ENCODE measurements at places on chromosomes 7 and 10.

DNA sequence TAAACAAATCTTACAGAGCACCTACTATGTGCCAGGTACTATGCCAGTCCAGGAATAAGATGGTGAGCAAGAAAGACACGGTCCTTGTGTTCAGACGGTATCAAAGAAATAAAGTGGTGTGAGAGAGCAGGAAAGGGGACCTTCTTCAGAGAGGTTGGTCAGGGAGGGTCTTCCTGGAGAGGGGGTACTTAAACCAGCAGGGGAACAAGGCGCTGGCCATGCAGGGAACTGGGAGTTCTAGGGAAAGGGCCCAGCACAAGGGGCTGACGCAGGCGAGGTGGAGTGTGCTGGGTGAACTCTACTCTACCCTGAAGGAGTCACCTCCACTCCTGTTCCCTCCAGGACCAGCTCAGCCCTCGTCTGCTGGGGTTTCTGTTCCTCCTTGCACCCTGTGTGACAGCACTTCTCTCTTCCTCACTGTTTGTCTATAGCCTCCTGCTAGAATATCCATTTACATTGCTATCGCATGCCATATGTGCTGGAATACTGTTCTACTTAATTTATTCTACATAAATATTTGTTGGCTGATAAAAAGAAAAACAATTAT lies 73.5 kb downstream of the AOAH start:
- DNase-seq, result no peak

DNA sequence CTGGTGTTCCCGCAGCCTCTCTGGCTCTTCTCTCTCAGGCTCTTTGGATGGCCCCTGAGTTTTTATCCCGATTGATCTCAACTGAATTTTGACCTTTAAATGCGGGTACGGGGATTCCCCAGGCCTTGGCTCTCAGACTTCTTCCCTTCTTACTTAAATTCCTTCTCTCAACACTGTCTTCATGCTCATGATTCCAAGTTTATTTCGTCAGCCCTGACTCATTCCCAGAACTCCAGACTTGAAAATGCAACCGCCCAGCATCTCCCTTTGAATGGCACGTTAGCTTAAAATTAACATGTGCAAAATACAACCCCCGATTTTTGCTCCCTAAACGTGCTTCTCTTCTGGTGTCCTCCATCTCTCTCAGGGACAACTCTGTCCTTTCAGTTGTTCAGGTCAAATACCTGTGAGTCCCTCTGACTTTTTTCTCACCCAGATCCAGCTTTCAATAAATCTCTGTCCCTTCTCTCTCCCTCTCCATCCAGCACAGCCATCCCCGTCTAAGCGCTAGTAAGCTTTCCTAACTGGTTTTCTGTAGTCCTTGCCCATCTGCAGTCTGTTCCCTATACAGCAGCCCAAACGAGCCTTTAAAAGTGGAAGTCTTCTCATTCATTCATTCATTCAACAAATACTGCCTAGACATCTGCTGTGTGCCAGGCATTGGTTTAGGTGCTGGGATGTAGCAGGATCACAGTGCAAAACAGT lies 7.1 kb downstream of the HECW1 start:
- no peak for DNase-seq

GRCh38 chr10:110918269-110918642 lies 724 bp downstream of the BBIP1 start:
- peak; percentile 90 for DNase-seq

DNA sequence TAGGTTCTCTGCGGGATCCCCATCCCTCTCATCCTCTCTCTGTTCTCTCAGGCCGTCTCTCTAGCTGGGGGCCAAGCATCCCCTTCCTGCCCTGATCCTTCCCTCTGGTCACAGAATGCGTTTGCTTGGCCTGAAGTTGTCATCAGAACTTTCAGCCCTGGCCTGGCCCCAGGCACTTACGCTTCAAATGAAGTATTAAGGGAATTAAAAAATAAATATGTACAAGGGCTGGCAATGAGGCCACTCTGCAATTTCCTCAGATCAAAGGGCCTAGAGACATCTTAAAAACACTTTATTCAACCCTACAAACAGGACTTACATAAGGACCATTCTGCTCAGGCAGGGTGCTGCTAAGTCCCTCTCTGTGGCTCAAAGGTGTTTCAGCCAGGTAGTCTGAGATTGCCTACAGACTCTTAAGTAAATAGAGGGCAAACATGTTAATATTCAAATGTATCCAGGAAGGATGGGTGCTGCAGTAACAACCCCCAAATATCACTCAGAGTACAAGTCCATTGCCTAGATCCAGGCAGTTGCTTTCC lies 16.0 kb downstream of the SFTPD start:
- DNase-seq, result no peak

GRCh38 chr7:49767719-49768118 lies 5.7 kb upstream of the VWC2 start:
- DNase-seq, result no peak

GRCh38 chr10:59950105-59950504 lies 43.7 kb upstream of the CCDC6 start:
- DNase-seq, result no peak

- DNase-seq, result no peak
Measured at GRCh38 chr10:50385624-50386023, 134.3 kb upstream of the ASAH2 start.

- no peak for DNase-seq
Measured at GRCh38 chr10:116038259-116038658, 234.7 kb downstream of the GFRA1 start.

DNA sequence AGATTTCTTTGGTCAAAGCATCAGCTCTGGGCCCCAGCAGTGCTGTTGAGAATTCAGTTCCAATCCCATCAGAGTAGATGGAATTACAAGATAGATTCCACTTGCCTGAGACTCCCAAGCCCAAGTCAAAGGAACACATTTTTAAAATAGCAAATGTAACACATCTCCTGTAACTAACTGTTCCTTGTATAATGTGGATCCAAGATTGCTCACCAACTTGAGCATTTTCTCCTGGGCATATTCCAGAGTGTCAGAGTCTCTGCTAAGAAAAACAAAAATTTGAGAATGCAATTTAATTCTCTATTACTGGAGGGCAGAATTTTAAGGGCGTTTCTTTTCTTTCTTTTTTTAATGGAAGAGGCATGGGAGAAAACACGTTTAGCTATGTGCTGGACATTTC lies 136.7 kb downstream of the NEBL start:
- no peak for DNase-seq

- DNase-seq, result no peak
Measured at GRCh38 chr10:37747081-37747480, 110.3 kb downstream of the ZNF248 start.

DNA sequence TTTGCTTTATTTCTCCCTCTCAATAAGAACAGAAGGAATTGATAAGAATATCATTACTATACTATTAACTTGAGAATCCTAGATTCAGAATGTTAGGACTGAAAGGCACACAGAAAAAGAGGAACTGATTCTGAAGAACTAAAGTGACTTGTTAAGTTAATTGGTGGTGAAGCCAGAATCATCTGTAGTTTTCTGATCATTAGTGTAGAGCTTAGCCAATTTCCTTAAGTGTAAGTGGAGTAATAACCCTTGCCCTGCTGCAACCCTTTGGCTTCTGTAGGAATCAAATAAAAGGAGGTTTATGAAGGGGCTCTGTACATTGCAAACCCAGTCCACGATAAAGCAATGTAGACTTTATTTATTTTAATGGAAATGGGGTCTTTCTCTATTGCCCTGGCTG lies 1186.0 kb downstream of the SORCS3 start:
- DNase-seq, result no peak

DNA sequence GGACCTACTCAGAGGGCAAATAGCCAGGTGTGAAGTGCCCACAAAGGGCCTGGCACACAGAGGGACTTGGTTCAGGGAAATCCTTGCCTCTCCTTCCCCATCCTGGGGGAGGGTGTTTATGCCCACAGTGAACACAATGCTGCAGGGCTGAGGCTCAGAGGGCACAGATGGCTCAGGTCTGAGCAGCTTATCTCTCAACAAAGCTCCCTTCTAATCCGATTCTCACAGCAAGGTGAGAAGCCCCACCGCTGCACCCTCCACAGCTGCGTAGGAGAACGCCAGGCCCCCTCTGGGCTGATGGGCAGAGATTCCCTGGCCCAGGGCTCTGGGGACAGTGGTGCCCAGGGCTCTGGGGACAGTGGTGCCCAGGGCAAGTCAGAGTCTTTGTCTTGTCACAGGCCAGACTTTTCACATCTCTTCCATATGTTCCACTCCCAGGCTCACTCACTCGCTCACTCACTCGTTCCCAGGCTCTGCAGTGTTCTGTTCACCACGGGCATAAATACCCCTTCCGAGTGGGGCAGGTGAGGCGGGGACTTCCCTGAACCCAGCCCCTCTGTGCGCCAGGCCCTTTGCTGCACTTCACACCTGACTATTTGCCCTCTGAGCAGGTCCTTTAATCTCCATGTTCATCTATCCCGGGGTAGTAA lies 8.7 kb upstream of the CDHR1 start:
- DNase-seq, result no peak

GRCh38 chr10:23417254-23417653 lies 21.6 kb upstream of the OTUD1 start:
- DNase-seq, result no peak

DNA sequence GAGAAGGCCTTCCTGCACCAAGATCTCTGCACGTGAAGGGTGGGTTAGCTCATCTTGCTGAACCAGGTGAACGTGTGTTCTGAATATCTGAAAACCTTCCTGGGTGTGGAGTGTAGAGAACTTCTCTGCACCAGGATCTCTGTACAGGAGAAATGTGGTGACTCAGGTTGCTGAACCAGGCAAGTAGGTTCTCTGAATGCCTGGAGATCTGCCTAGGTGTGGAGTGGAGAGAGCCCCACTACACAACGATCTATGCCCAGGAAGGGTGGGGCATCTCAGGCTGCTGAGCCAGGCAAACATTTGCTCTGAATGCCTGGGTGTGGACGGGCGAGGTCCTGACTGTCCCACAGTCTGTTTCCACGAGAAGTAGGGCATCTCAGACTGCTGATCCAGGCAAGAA lies 1002.3 kb upstream of the KCND2 start:
- DNase-seq, result no peak

All from LNCaP clone FGC (cell line).